CD4-positive, alpha-beta T cell (primary cell): ENCODE measurements at places on chromosomes 1 and 21. TPM values are rescaled to one million over a fixed set of nuclear protein-coding genes. Genes with fewer than 3 reads are reported as not detected.

OR2T35 gene
- total RNA-seq, result not detected

GSTM3 gene
- 15.4 TPM for total RNA-seq

PODN gene
- not detected for total RNA-seq

KIF2C gene
- total RNA-seq, result 0.64 TPM

CELA2B gene
- total RNA-seq, result not detected

NBPF6 gene
- not detected for total RNA-seq

CD84 gene
- total RNA-seq, result 32.7 TPM

FCER1A gene
- total RNA-seq, result 0.45 TPM

TMEM240 gene
- 0.75 TPM for total RNA-seq
